ENCODE measurements at places on chromosomes 7 and 10. TPM values are rescaled to one million over a fixed set of nuclear protein-coding genes. Genes with fewer than 3 reads are reported as not detected.

DNA sequence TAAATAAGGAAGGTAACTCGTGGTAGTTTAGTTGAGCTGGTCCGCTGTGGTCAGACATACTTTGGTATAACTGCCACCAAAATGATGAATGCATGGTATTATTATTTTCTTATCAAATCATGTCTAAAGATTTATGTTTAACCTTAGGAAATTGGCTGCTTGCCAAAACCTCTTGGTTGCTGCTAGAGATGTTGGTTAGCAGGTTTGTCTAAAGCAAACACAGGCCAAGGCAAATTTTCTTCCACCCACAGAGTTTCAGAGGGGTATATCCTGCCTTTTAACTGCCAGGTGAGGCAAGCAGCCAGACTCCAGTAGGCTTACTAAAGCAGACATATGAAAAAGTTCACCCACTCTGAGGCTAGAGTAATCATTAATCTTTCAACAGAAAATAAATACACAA is 101.4 kb downstream of the SEMA3E start:
- no peak for DNase-seq

Gene OPN1SW
- not detected for polyA plus RNA-seq

Gene CTNNA3
- 0.03 TPM for polyA plus RNA-seq

DNA sequence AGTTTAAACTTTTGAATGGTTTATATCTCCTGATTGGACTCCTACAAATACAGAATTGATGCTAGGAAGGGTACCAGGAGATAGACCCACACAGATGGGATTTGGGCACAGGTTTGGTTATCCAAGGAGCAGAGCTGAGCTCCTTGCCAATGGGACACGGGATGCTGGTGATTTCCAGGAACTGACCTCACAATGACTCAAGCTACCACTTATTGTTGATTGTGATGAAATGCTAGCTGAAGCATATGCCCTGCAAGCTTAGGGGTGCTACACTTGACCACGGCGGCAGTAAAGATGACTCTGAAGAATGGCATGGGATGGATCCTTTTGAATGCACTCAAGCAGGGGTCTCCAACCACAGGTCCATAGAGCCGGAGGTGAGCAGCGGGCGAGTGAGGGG is 45.5 kb upstream of the VKORC1L1 start:
- no peak for DNase-seq

GRCh38 chr10:112899391-112900065 is 50.5 kb upstream of the TCF7L2 start:
- DNase-seq: no peak
